ENCODE measurements at places on chromosomes 5 and 9.

DNA sequence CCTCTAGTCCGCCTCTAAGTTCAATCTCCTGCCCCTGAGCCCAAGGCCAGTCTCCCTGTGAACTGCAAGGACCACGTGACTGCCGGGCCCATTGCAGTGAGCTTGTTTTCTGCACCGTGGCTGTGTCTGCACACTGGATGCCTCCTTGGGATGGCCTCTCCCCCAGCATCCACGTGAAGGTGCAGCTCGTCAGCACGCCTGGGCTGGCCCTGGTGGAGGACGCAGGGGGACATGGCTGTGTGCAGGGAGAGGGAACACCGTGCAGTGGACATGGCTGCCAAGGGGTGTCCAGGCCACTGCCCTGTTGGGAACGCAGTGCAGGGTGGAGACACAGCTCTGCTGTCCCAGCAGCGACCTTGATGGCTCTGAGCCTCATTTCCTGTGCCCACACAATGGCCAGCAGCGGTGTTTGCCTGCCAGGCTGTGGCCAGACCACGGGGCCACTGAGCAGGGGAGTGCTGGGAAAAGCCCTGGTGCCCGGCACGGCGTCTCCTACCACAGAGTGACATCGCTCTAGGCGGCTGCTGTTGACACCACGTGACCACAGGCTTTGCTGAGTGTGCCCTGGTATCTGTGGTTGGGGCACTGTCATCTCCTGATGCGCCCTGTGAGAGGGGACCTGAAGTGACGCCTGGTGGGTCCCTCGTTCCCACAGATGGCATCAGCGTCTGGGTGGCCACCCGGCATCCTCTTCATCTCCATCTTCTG is 26.9 kb upstream of the EXOC3 start:
- no peak for DNase-seq

DNA sequence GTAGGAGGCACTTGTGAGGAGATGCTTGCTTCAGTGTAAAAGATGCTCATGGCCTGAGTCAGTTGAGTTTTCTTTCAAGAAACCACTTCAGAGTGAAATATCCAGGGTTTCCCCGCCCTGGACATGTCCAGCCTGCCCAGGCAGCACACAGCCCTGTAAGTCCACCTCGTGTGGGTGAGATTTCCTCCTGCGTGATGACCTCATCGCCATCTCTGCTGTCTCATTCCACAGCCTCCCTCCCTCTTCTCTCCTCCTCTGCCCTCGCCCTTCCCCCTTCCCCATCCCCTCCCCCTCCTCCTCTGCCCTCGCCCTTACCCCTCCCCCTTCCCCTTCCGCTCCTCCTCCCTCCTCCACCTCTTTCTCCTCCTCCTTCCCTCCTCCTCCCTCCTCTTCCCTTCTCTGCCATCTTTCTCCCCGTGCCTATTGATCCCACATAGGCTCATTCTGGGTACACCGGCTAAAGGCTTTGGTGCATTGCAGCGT is 34.0 kb upstream of the NCS1 start:
- DNase-seq = peak; percentile 89

DNA sequence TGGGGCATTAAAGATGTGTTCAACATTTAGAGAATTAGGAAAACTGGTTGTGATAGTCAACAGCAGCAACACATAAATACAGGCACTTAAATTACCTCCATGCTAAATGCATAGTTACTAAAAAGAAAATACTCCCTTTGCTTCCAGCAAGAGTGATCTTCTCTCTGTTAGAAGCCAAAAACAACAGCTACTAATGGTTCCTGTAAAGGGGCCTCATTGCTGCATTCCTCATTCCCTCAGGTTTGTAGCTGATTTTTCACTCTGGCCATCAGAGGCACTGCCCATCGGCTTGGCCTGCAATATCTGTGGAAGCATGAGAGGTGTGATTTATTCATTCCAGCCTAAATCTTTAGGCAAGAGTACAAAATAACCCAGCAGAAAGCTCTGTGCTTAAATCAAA is 466.0 kb upstream of the ADAMTS16 start:
- DNase-seq = no peak

DNA sequence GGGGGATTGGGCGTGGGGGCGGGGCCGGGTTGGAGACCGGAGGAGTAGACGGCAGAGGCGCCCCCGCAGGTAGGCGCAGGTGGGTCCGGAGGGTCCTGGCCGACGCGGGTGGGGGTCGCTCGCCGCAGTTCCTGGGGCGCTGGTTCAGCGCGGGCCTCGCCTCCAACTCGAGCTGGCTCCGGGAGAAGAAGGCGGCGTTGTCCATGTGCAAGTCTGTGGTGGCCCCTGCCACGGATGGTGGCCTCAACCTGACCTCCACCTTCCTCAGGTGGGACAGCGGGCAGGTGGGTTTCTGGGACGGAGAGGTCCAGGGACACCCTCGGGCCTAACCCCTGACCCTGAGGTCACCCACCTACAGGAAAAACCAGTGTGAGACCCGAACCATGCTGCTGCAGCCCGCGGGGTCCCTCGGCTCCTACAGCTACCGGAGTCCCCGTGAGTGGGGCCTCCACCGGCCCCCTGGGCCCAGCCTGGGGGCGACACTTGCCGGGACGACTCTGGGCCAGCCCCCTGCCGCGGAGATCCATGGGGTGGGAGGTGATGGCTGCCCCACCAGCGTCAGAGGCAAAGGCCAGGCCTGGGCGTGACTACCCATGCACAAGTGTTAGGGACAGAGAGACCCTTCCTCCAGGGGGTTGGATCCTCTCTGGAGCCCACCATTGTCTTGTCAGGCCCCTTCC is 1.7 kb downstream of the PTGDS start:
- DNase-seq = no peak

- DNase-seq = no peak
Measured at GRCh38 chr5:75054134-75054930, 2.0 kb upstream of the GCNT4 start.

GRCh38 chr5:88724201-88724600 is 158.8 kb downstream of the MEF2C start:
- DNase-seq = no peak

DNA sequence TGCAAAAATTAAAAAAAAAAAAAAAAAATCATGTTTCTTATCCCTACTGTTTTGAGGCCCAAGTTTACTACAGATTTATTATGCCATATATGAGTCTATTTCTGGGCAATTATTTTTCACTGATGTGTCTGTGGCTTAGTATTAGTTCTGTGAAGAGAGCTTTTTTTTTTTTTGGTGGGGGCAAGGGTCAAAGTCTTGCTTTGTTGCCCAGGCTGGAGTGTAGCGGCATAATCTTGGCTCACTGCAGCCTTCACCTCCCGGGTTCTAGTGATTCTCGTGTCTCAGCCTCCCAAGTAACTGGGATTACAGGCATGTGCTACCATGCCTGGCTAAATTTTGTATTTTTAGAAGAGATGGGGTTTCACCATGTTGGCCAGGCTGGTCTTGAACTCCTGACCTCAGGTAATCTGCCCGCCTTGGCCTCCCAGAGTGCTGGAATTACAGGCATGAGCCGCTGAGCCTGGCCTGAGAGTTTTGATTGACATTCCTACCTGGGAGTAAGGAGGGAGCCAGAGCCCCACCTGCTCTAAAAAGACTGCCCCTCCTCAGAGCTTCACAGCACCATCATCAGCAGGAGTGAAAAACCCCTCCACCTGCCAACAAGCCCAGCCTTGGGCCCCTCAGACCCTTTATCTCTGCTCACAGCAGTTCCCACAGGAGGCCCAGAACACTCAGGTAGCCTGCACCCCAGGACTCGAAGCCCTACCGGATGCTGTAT is 36.1 kb upstream of the JADE2 start:
- DNase-seq = no peak

DNA sequence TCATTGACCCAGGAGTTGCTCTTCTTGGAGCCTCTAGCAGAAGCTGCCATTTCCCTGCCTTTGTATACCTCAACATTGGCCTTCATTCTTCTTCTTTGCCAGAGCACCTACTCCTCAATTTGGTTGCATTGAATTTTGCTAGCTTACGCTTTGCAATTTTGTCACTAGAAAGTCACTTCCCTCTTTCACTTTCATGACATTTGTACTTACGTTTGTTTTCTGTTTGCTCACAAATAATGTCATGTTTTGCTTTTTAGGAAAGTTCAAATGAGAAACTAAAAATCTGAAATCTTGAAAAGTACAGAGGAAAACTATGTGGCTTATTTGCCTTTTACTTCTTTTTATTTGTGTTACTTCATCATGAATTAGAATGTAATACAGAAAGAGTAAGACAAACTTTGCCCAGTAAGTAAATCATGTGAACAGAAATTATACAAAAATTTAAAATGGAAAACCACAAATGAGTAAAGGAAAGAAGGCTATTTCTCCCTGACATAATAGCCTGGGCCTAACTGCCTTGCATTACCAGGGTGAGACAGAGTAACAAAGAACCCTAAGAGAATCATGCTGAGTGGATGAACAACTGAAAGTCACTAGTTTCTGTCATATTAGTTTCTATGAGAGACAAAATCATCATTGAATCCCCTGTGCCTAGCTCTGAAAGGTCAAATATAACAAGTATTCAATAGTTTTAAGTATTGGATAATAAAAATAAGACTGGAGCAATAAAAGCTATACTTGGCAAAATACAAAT is 7.4 kb upstream of the IFNA1 start:
- no peak for DNase-seq

- peak; percentile 65 for DNase-seq
Measured at GRCh38 chr5:39424736-39425637, at the start of gene DAB2. Gene DAB2 (minus strand): TSS chr5:39424980. CDS start chr5:39394320, 30,660 bp downstream.

DNA sequence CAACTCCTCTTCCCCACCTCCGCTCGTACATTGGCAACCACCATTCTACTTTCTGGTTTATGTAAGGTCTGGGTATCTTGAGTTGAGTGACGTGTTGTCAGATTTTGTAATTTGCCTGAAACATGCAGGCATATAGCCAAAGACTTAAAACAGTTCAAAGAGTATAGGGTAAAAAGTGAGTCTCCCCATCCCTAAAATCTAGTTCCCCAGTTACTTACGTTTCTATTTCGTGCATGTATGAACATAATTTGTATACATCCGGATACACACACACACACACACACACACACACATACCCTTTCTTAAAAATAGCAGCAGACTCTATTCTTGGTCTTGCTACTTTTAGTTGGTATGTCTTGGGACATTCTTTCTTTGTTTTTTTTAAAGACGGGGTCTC is 915 bp downstream of the HSDL2 start:
- no peak for DNase-seq

- DNase-seq = no peak
Measured at GRCh38 chr5:111259636-111260035, 35.5 kb downstream of the CAMK4 start.

- DNase-seq = no peak
Measured at GRCh38 chr5:42811591-42812446, at the start of gene SELENOP. Gene SELENOP (minus strand): TSS chr5:42811892. CDS start chr5:42808353, 3,539 bp downstream.

Measured in COLO829 (cell line).